ENCODE measurements at places on chromosomes 13 and 19. TPM values are rescaled to one million over a fixed set of nuclear protein-coding genes. Genes with fewer than 3 reads are reported as not detected.

The SERPINE3 gene
- not detected for total RNA-seq

The TEX29 gene
- 0.17 TPM for total RNA-seq

The KL gene
- 0.01 TPM for total RNA-seq

The BEST2 gene
- not detected for total RNA-seq

The PDE4C gene
- total RNA-seq: 0.02 TPM

The GGN gene
- 0.17 TPM for total RNA-seq

The KIR2DL4 gene
- total RNA-seq: not detected

The FARP1 gene
- 9.5 TPM for total RNA-seq

The SYNGR4 gene
- total RNA-seq: 3.6 TPM

The PLK5 gene
- not detected for total RNA-seq

The TLE6 gene
- total RNA-seq: 5.0 TPM

Measured in A549 treated with DMSO at 1 μM for 4 hours (cell line).